Lung (tissue), 17 donors: ENCODE measurements at places on chromosomes 6 and 20. TPM values are rescaled to one million over a fixed set of nuclear protein-coding genes. Genes with fewer than 3 reads are reported as not detected.

GNAS-AS1 gene
- polyA plus RNA-seq: 0.69 TPM

SIRPG gene
- 0.35 TPM for polyA plus RNA-seq

DNA sequence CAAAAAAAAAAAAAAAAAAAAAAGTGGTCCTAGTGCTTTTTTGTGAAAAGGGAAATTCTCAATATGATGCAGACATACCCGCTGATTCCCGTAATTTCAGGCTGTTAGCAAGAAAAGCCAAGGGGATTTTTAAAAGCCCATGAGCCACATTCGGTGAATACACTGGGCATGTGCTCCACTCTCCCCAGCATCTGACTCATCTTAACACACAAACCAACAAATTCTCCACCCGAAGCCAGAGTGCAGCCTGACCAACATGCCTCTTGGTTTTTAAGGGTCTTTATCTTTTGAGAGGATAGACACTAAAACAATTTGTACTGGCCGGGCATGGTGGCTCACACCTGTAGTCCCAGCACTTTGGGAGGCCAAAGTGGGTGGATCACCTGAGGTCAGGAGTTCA lies 45.5 kb upstream of the CD83 start:
- DNase-seq: no peak
- no peak overlapping the region for H3K4me3 ChIP-seq
- no peaks in the 10 kb centered on the region for H3K36me3 ChIP-seq

DNA sequence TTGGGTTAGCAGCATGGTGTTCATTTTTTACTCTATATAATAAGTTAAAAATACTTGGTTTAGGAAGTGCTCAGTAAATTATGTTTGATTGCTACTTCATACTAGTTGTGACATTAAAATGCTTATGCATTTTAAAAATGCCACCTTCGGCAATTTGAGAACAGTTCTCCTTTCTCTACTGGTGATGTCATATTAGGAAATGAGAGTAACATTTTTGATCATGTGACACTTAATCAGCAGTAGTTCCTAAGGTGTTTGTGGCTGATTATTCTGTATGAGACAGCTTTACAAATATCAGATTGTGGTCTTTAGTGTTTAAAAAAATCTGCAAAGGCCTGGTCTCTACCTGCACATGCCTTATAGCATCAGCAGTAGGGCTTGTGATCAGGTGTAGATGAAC lies 4.4 kb downstream of the GZF1 start:
- H3K36me3 ChIP-seq: peaks cover 23% of the 10 kb centered on the region
- no peak overlapping the region for H3K4me3 ChIP-seq
- DNase-seq: no peak
- H3K4me1 ChIP-seq: peaks cover 14% of the 10 kb centered on the region

GRCh38 chr6:158158123-158158522 lies 9.9 kb downstream of the SERAC1 start:
- H3K4me1 ChIP-seq: peaks cover 1% of the 10 kb centered on the region
- no peaks in the 10 kb centered on the region for H3K27me3 ChIP-seq
- no peak overlapping the region for H3K4me3 ChIP-seq
- H3K36me3 ChIP-seq: peaks cover 3% of the 10 kb centered on the region

SLC13A3 gene
- 1.9 TPM for polyA plus RNA-seq

DNA sequence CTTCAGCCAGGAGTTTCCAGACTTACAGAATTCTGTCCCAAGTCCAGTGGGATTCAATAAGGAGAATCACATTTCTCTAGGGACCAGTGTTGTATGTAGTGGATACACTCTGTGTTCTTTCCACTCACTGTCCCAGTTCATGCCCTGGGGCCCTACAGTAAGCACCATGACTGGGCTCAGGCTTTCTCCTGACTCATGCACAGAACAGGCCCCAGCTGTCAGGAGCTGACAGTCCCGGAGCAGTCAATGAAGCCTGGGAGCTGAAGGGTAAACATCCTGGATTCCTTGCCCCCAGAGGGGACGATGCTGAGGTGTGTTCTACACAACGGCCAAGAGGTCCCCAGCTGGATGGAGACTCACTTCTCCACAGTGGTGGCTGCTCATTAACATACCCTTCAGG lies 40.2 kb upstream of the LRFN2 start:
- peaks cover 10% of the 10 kb centered on the region for H3K4me1 ChIP-seq
- no peaks in the 10 kb centered on the region for H3K36me3 ChIP-seq
- no peak overlapping the region for H3K27ac ChIP-seq
- no peaks in the 10 kb centered on the region for H3K27me3 ChIP-seq

- H3K4me1 ChIP-seq: no peaks in the 10 kb centered on the region
- H3K36me3 ChIP-seq: no peaks in the 10 kb centered on the region
- no peak overlapping the region for H3K27ac ChIP-seq
- H3K4me3 ChIP-seq: no peak overlapping the region
- DNase-seq: no peak
These were observed 270.2 kb upstream of the PRDM1 start for GRCh38 chr6:105815661-105816555.

GRCh38 chr6:65098349-65098748 lies 608.7 kb downstream of the EYS start:
- H3K4me3 ChIP-seq: no peak overlapping the region
- H3K27ac ChIP-seq: no peak overlapping the region
- H3K4me1 ChIP-seq: no peaks in the 10 kb centered on the region
